Suprapubic skin (tissue), 4 donors: ENCODE measurements at places on chromosomes 7 and 10. TPM values are rescaled to one million over a fixed set of nuclear protein-coding genes. Genes with fewer than 3 reads are reported as not detected.

GRCh38 chr10:131777921-131778320 lies 122.9 kb upstream of the PPP2R2D start:
- DNase-seq: no peak

DNA sequence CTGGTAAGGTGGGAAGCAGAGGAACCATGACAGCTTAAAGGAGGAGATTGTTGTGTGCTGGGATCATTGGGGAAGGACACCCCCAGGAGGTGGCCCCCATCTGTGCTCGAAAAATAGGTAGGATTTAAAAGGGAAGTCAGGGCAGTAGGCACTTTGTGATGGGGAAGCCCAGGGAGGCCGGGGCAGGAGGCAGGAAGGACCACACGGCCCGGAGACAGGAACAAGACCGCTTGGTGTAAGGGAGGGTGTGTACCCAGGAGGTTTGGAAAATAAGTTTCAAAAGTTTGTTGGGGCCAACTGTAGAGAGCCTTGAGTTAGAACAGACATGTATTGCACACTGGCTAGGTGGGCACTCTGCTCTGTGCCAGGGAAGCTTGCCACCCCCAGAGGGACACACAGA lies 20.7 kb downstream of the ZNF467 start:
- no peak for DNase-seq

SPDYE5 gene
- total RNA-seq: not detected

- no peak for DNase-seq
Observed at GRCh38 chr7:36080843-36081242, 72.2 kb upstream of the EEPD1 start.

DNA sequence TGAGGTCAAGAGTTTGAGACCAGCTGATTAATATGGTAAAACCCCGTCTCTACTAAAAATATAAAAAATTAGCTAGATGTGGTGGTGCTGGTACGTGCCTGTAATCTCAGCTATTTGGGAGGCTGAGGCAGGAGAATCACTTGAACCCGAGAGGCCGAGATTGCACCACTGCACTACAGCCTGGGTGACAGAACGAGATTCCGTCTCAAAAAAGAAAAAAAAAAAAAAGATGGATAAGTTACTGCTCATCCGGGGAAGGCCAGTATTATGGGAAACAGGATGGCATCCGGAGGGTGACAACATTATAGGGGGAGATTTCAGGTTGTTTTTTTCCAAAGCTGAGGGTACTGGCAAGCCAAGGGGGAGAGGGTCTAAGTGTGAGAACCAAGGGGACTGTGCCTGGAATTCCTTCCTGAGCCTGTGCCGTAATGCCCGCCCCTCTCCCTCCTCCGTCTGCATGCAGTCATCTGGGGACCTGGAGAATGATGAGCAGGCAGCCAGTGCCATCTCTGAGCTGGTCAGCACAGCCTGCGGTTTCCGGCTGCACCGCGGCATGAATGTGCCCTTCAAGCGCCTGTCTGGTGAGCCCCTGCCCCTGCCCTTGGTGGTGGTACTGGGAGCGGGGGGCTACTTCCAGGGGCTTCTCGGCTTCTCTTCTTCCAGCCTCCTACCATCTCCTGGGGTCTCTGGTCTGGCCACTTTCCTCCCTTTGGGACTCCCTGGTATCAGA lies 4.4 kb downstream of the LAMTOR4 start:
- DNase-seq: no peak

TBX20 gene
- not detected for total RNA-seq

RAMP3 gene
- total RNA-seq: 32.9 TPM

GRM3 gene
- not detected for total RNA-seq
